ENCODE measurements at places on chromosomes 5 and 9. TPM values are rescaled to one million over a fixed set of nuclear protein-coding genes. Genes with fewer than 3 reads are reported as not detected.

- no peak for DNase-seq
Observed at GRCh38 chr5:26872337-26872736, 166.0 kb downstream of the CDH9 start.

DNA sequence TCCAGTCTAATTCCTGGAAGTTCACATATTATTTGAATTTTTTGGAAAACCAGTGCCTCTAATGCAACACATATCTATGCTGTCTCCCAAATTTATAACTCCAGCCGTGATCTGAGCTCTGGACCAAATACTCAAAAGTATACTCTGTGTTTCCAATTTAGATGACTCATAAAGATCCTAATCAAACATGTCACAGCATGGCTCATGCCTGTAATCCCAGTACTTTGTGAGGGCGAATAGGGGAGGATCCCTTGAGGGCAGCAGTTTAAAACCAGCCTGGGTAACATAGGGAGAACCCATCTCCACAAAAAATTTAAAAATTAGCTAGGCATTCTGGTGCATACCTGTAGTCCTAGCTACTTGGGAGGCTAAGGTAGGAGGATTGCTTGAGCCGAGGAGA lies 388.0 kb downstream of the CDH12 start:
- DNase-seq, result no peak

GRCh38 chr5:118956727-118957126 lies 31.6 kb downstream of the DTWD2 start:
- no peak for DNase-seq

- no peak for DNase-seq
Observed at GRCh38 chr9:70641631-70642030, 227.2 kb upstream of the KLF9 start.

GRCh38 chr5:101561018-101561417 lies 657.9 kb upstream of the ST8SIA4 start:
- DNase-seq, result no peak

- DNase-seq, result no peak
Observed at GRCh38 chr5:173823274-173823644, 64.9 kb upstream of the CPEB4 start.

- DNase-seq, result no peak
Observed at GRCh38 chr5:158881091-158881880, 218.4 kb downstream of the EBF1 start.

- no peak for DNase-seq
Observed at GRCh38 chr9:110101531-110102161, 106.3 kb downstream of the C9orf152 start.

- DNase-seq, result no peak
Observed at GRCh38 chr5:135059000-135059923, 25.2 kb upstream of the PITX1 start.

GRCh38 chr5:151780348-151780747 lies 8.6 kb downstream of the G3BP1 start:
- no peak for DNase-seq

GRCh38 chr9:19208653-19209052 lies 21.8 kb upstream of the DENND4C start:
- DNase-seq, result no peak

DNA sequence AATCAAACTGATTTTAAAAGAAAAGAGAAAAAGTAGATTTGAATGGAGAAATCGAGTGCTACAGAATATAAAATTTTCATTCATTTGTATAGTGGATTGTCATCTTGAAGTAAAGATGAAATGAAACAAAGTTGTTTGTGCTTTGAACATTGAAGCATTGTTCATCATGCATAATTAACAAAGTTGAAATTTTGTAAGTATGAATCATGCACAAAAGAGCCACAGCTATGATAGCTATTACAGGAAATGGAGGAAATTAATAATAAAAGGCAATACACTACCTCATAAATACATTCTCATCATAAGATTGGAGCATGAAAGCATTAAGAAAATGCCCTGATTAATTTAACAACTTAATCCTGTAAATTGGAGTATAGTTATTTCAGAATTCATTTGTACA lies 153.4 kb upstream of the TLX3 start:
- no peak for DNase-seq

DNA sequence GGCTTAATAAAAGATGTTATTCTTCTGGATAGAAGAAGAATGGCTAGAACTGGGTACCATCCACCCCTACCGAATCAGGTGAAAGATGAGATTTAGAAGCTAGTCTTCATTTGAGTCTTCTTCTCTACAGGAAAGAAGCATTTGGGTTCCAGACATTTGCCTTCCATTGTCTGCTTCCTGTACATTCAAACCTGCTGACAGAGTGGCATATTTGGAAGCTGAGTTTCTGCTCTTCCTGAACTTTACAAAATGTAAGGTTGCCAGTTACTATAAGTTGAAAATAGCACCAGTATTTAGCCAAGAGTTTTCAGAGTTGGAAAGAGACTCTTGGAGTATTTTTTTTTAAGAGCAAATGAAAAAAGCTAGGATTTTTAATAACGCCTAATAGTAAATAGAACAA lies 525.4 kb upstream of the TLE4 start:
- no peak for DNase-seq

- no peak for DNase-seq
Observed at GRCh38 chr9:94967482-94967881, 241.0 kb downstream of the AOPEP start.

The FOXD4L4 gene
- total RNA-seq, result not detected

The EGFLAM gene
- not detected for total RNA-seq

The DBH gene
- not detected for total RNA-seq

The TTC39B gene
- 65.1 TPM for total RNA-seq

The SLC1A3 gene
- not detected for total RNA-seq

The SLC2A8 gene
- total RNA-seq, result 30.6 TPM
